ENCODE measurements at places on chromosomes 3 and 15.

GRCh38 chr15:90213122-90213817 is 12.1 kb downstream of the SEMA4B start:
- no peak for DNase-seq

DNA sequence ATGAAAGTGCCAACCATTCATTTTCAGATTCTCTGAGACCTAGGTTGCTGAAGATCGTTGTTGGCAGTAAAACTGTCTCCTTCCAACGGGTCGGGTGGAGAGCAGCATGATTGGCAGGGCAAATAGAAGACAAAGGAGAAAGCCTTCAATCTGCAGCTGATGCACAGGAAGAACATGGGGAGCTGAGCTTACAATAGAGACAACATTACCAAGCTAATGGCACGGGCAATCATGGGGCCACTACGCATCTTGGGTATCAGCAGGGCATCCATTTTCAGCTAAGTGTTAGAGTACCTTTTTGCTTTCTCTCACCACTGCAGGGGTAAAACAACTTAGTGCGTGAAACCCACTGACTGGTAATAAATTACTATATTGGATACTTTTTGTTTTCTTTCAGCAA is 114.8 kb downstream of the WDR72 start:
- DNase-seq = no peak

- no peak for DNase-seq
Measured at GRCh38 chr3:122332551-122332950, 7.5 kb downstream of the CSTA start.

- peak; percentile 44 for DNase-seq
Measured at GRCh38 chr15:89101302-89102193, 13.3 kb downstream of the ABHD2 start.
